ENCODE measurements at places on chromosomes 7 and 10.

DNA sequence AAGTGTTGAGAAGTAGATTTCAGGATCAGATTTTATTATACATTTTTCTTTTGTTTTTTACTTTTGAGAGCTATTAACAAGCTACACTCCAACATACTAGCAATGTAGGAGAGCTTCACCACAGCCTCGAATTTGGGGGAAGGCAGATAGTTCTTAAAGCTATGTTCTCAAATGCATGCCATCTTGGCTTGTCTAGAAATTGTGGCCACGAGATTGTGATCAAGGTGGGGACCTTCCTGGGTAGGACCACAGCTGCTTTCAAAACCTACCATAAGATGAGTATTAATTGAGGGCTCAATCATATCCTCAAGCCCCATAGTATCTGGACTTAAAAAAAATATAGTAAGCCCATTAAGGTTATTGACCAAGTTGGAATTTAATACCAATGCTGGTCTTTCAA lies 27.9 kb upstream of the JAZF1 start:
- no peak for DNase-seq

DNA sequence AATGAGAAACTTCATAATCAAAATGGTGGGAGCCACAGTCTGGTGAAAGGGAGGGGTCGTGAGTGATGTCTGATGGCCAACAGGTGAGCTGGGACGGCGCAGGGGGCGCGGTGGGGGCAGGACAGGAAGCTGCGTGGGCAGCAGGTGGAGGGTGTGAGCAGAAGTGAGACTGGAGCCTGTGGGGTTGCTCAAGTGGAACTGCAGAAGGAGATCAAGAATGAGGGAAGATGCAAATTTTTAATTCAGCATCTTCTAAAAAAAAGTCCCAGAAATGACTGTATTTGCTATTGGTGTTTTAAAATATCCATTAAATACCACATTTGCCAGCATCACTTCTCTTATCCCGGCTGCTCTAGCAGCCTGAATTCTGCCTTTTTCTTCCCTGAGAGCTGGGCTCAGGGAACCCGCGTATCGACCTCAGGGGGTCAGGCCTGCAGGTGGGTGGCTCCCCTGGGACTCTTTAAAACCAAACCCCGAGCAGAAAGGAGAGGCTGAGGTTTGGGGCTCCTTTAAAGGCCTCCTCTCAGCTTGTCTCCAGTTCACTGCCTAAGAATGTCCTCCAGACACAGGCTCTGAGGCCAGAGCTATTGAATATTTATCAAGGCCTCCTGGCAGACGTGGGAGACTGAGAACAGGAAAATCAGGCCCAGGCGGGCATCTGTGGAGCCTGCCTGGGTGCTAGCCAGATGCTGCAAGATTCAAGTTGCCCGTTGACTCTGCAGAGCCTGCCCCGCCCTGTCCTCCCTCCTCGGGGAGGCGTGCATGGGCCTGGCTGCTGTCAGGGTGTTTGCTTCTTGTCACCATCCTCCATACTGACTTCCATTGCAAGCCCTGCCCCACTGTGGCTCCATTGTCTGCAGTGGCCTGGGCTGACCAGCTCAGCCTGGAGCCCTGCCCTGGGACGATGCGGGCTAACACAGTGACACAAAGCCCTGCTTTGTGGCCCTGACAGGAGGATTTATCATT lies 53.9 kb downstream of the SYPL1 start:
- no peak for DNase-seq

DNA sequence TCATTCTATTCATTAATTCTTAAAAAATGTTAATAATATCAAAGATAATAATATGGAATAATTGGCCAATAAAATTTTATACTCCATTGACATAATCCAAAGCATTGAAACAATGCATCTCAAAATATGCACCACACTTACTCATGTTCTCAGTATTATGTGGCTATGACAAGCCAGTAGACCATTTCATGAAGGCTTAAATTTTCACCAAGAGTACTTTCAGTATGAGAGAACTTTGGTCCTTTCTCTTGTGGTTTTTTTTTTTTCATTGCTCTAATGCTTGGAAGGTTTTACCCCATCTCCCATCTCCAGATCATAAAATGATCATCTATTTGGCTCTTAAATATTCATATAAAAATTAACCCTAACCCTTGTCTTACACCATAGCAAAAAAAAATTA lies 45.5 kb upstream of the TMEM140 start:
- no peak for DNase-seq

DNA sequence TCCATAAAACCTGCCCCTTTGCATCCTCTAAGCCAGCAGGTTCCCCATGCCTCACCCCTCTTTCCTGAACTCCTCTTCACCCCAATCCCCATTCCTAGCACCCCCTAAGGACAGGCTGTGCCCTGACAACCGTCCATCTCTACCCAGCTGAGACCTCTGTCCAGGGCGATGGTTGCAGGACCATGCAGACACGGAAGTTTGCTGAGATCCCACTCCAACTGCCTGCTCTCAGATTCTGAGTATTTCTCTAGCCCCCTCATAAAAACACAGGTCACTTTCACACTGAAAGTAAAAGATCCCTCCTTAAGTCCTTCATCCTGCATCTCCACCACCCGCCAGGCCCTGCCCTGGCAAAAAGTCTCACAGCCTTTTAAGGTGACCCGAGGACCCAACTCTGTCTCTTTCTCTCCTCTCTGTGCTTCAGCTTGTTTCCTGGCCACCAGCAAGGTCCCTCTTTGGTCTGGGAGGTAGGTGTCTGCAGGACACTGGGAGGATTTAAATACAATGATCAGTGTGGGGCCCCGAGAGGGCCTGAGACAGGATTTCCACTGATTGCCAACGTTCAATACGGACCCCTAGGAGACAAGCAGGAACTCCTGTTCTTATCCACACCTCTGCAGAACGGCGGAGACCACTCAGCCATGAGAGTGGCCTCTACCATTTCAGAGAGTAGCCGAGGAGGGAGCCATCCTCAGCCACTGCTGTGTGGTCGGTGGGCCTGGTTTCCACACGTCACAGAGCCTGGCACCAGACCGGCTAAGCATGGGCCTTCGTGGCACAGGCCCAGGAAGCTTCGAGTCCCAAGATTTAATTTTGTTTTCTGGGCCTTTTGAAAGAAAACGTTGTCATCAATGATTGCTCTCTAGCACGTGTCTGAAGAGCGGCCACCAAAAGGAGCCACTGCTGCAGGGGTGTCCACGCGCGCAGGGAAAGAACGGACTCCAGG lies 27.9 kb downstream of the CALML3 start:
- DNase-seq: no peak

DNA sequence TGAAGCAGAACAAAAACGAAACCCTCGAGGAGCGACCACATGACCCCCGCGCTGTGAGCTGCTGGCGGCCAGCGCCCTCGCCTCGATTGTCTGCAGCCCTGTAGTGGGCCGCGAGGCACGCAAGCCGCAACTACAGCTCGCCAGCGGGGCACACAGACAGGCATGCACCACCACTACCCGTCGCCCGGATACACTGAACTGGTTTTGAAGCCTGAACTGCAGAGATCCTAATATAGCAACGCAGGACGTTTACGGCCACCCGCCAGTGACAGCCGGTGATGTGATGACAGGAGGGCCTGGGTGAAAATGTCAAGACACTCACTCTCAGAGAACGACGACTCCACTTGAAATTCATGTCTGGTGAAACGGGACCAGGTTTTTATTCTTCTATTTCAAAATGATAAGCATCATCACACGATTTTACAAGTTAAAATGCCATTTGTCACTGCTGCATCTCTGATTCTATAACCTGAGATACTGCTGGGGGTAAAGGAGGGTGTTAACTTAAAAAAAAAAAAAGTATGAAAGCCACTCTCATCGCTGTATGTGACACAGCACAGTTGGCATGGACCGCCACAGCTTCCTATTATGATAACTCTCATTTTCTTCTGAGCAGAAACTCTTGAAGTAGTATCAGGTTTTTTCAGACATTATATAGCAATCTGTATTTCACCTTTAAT lies 120.3 kb upstream of the DIP2C start:
- no peak for DNase-seq

- DNase-seq: no peak
These were observed 258.1 kb upstream of the GRB10 start for GRCh38 chr7:51040787-51041186.

DNA sequence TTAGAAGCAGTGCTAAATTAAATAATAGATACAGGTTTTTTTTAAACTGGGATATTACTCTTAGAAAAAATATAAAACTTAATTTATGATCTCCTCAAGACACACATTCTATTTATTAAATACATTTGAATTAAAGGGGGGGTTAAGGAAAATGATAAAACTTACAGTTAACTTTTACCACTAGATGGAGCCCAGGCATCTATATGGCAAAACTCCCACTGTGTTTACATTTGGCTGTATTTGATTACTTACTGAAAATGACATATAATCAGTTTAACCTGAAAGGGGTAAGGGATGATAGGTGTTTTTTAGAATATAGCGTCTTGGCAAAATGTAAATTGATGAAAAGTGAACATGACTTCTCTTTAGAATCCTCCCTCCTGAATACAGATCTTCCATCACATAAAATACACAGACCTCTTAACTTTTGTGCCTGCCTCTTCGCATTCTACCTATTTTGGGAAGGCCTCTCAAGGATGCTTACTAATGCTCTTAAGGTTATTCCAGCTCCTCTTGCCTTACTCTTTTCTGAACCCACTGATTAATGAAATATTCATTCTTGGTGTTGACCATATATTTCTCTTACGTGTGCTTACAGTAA lies 235.7 kb downstream of the AGMO start:
- DNase-seq: no peak

GRCh38 chr10:24467605-24468004 lies 256.1 kb downstream of the ARHGAP21 start:
- no peak for DNase-seq

DNA sequence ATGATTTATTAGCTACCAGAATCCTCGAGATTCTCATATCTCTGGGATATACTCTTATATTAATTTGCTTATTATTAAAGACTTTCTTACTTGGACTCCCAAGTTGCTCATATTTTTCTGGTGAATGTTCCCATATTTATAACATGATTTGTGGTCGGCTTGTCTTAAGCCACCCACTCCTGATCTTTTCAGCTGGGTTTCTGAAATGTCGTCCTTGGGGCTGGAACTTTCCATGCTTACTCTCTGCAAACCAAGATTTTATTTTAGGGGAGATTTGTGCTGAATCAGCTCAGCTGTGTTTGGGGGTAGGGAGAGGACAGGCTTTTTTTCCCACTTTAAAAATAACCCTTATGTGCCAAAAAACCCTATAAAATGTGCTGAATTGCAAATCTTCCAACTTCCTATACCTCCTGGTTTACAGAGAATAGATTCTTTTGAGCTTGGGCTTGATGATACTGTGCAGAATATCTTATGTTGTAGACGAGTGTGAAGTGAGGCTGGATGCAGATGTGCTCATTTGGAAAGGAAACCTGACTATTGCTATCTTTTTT lies 162.1 kb downstream of the SND1 start:
- no peak for DNase-seq

DNA sequence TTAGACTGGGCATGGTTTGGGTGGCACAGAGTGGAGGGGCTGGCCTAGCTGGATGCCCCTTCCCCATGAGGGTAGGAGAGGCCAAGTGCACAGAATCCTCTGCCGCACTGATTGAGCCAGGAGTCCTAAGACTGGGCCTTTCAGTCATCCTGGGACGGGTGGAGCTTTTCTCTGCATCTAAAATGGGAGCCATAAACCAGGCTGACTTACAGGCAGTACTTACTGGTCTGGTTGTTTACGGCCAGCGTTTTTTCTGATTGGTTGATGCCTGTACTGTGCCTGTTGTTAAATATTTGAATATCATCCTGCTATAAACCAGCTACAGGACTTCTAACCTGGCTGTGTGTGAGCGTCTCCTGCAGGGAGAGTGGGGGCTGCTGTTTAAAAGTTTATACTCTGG lies 107.8 kb downstream of the CDH23 start:
- DNase-seq: no peak

DNA sequence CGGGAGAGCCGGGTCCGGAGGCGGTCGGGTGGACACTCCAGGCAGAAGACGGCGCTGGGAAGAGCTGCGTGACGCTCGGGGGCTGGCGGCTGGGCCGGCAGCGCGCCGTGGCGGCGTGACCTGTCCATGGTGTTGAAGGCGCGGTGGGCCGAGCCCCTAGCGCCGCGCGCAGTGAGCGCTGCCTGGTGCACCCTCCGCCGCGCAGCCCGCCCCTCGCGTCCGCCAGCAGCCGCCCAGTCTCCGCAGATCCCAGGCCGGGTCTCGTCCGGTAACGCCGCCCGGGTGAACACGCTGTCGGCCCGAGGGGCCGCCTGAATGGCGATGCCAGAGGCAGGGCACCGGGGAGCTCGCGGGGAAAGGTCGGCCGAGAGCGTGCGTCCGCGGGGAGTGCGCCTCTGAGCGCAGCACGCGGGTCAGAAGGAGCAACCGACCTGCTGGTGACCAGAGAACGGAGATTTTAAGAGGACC lies 657 bp upstream of the TMEM178B start:
- DNase-seq: no peak

DNA sequence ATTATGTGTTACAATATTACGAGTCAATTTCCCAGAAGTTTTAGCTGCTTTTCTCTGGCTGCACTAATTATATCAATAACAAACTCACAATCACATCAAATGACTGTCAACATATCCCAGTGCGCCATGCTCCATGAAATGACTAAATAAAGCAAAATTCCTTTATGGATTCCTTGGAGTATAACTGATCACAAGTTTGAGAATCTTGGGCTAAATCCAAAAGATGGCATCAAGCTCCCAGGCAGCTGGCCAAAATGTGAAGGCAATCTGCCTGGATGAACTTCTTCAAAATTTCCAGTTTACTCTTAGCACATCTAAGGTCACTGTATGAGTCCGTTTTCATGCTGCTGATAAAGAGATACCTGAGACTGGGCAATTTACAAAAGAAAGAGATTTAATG lies 210.8 kb downstream of the CCSER2 start:
- no peak for DNase-seq

DNA sequence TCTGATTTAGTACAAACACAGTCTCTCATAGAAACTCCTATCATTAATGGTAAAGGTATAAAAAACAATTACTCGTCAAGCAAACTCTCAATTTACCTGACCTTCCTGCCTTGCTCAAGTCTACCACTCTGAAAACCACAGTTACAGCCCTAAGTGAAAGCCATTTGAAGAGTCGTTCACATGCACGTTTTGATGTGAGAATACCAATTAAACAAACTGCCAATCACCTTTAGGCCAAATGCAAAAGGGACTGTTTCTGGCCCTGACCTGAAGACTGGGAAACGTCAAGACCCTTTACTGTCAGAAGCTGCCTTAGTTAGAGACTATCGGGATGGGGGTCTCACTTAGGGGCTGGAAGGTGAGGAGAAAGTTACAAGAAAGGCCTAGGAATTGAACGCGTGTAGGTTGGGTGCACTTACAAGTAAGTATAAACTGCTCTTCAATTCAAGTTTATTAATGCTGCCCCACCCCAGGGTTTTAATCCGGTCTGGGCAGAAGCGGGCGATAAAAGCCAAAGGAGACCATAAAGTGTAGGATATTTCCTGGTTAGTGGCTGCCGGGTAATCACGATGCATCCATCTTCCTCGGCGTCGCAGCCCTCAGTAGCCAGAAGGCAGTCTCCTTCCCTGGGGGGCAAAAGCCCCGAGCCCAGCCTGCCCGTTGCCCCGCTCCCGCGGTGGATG lies 935 bp downstream of the TM9SF3 start:
- DNase-seq: no peak

- DNase-seq: no peak
These were observed 1.3 kb downstream of the CYP26C1 start for GRCh38 chr10:93061594-93062513.

GRCh38 chr7:21462081-21462480 lies 34.2 kb downstream of the SP4 start:
- no peak for DNase-seq
